Left lobe of liver (tissue), 2 donors: ENCODE measurements at places on chromosomes 6 and 20.

- DNase-seq, result no peak
Measured at GRCh38 chr6:3776881-3777507, 25.5 kb upstream of the PXDC1 start.

- DNase-seq, result no peak
Measured at GRCh38 chr6:6179858-6180623, 140.4 kb downstream of the F13A1 start.

DNA sequence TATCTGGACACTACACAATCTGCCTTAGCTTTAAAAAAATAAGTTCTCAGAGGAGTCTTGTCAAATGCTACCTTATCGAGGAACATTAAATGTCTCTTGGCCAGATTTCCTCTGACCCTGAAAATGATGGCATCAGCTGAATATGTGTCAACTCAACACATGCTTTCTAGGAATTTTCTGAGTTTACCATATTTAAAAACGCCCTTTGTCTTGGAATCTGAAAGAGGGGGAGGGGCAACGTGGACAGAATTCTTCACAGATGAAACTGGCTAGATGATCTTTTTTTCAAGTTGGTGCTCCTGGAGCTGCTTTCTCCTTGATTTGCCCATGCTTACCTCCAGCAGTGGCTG is 5.1 kb downstream of the SOX4 start:
- no peak for DNase-seq

GRCh38 chr6:24879351-24879750 is 56.4 kb downstream of the RIPOR2 start:
- no peak for DNase-seq

DNA sequence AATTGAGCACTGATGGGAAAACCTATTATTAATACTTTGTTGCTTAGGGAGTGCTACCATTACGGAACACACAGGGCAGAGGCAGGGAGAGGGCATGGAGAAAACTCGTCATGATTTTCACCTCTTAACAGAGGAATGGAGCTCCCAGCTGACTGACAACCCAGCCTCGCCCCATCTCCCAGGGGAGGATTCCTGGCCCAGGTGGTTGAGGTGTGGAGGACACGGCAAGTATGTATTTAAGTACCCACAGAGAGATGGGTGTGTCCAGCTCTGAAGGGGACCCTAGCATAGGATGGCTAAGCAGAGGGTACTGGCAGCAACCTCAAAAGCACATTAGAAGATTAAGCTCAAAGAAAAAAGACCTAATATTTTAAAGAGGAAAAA is 261.9 kb upstream of the MOCS1 start:
- no peak for DNase-seq

GRCh38 chr6:50087231-50087954 is 37.7 kb upstream of the DEFB112 start:
- no peak for DNase-seq
